NT2/D1 (cell line): ENCODE measurements at places on chromosomes 4 and X.
A peak's percentile ranks its signal among the peaks of the same experiment; 100 is the strongest.

DNA sequence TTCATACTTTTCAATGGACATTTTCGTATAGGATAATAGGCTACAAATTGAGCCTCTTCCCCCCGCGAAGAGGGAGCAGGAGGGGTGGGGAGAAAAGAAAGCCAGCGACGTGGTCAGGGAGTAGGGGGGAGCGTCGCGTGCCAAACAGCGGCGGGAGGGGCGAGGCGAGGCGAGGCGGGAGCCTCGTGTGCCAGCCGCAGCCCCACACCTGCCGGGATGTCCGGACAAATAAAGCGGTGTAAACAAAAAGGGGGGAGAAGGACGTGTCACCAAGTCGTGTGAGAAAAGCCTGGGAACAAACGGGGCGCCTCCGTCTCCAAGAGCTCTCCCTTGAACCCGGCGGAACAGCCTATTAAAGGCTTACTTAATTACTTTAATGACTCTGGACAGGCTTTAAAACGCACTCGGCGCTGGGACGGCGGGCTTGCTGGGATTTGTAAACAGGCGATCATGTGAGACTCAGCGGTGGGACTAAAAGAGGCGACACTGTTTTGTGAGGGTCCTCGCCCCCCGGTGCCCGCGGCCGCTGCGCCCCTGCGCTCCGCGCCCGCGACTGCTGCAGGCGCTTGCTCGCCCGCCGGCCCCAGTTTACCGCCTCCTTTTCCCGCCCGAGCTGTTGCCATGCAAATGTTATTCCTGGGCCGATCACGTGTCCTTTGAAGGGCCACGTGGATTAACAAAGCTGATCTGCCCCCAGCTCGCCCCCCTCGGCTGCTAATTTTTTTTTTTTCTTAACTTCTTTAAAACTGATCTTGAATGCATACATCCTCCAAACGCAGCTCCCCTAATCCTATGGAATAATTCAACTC lies at the start of gene HELT:
TSS of gene HELT (plus strand) at position 527 of the 809 bp plus-strand sequence. CDS start 439 bp downstream, outside the sequence.
- DNase-seq = no peak

DNA sequence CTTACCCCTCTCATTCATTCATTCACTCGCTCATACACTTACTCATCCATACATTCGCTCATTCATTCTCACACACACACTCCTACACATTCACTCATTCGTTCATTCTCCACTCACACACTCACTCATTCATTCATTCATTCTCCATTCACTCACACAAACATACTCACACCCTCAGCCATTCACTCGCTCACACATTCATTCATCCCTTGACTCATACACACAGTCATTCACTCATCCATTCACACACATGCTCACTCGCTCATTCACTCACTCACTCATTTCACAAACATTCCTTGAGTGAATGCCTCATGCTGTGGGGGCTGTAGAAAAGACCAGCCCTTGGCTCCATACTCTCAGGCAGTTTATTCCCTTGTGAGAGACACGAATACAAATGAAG lies 151.1 kb upstream of the MAMLD1 start:
- DNase-seq = no peak

DNA sequence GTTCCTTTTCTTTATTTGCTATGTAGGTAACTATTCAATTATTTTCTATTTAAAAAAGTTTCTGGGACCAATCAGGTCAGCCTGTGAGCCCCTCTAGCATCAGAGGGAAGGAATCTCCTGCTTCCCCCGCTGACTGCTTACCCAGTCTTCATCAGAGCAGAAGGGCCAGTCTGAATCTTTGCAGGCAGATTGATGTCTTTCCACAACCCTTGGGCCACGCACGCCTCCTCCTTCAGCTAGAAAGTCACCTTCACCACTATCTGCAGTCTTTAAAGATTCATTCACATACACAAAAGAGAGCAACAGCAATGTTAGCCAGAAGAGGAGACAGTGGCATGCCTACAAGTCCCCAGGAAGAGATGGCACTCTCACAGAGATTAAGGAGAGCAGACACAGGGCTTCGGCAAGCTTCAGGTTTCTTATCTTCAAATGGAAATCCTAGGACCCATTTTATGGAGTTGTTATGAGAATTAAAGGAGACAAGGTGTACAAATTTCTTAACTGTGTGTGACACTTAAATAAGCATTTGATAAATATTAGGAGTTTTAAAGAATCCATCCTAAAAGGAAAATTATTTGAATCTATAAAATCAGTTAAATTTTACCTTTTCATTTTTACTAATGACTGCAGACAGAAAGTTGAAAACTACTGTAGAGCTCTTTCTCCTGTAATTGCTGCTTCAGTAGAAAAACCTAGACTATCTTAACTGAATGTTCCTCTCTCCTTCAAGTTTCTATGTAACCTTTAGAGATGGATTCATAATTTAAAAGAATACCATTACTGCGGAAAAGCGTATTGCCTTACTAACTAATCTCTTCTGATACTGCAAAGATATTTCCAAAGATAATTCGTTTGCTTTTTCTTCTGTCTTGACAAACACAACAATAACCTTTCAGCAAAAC lies 995 bp downstream of the FGA start:
- DNase-seq = no peak

DNA sequence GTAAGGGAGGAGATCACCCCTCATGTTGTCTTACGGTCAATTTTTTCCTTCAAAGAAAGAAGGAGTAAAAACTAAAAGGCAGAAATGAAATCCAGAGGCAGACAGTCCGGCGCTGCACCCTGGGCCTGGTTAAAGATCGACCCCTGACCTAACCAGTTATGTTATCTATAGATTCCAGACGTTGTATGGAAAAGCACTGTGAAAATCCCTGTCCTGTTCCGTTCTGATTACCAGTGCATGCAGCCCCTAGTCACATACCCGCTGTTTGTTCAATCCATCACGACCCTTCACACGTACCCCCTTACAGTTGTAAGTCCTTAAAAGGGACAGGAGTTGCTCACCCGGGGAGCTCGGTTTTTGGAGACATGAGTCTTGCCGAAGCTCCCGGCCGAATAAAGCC lies 105.6 kb upstream of the JADE1 start:
- no peak for DNase-seq

- peak; percentile 18 for DNase-seq
Observed at GRCh38 chrX:15114743-15115566, 154.9 kb downstream of the ASB9 start.

DNA sequence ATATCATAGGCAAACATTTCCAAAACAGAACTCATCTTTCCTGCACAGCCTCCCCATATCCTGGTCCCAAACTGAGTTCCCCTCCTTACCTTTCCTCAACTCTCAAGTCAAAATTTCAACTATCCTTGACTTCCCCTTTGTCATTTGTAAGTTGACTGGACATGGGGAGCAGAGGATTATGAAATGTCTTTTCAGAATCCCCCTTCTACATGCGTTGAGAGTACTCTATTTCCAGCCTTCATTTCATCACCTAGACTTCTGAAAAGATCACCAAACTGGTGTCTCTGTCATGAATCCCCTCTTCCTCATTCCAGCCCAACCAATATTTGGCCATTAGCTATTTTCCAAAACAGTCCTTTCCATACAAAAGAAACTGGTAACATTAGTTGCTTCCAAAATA lies 95.2 kb downstream of the SYNPO2 start:
- DNase-seq = no peak

- no peak for DNase-seq
Observed at GRCh38 chr4:1241466-1241935, 7.4 kb downstream of the CTBP1 start.

GRCh38 chrX:70066646-70067045 lies 4.4 kb downstream of the OTUD6A start:
- no peak for DNase-seq

DNA sequence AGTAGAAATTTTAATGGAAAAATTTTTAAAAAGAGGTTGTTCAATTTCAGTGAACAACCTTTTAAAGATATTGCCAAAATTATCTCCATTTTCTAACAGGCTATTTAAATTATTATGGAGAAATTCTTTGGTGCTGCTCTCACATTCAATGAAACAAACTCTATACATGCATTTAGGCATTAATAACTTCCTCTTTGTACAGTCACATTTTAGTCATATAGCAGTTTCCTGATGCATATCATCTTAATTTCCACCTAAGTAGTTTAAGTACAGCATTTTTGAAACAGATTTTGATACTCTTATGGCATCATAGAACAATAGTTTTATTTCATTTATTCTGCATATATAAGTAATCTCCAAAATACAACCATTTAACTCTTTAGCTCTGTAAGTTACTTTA lies 500.1 kb downstream of the STPG2 start:
- no peak for DNase-seq

GRCh38 chr4:38084877-38085711 lies 124.9 kb downstream of the PTTG2 start:
- no peak for DNase-seq

GRCh38 chr4:82893942-82894341 lies 3.0 kb upstream of the SEC31A start:
- DNase-seq = no peak

DNA sequence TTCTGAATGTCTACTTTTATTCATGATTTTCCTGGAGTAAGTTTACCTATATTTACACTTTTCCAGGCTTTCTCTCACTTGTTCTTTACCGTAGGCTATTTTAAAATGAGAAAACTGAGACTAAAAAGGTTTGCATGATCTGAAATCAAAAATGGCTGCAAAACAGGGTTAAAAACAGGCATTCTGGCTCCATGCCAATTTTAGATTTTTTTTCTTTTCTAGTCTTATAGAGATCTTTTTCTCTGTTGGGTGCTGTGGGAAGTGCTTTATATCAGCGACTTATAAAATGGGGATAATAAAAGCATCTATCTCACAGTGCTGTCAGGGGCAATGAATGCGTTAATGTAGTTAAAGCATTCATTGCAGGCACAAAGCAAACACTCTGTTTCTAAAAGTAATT lies 294.8 kb downstream of the PACRGL start:
- no peak for DNase-seq

DNA sequence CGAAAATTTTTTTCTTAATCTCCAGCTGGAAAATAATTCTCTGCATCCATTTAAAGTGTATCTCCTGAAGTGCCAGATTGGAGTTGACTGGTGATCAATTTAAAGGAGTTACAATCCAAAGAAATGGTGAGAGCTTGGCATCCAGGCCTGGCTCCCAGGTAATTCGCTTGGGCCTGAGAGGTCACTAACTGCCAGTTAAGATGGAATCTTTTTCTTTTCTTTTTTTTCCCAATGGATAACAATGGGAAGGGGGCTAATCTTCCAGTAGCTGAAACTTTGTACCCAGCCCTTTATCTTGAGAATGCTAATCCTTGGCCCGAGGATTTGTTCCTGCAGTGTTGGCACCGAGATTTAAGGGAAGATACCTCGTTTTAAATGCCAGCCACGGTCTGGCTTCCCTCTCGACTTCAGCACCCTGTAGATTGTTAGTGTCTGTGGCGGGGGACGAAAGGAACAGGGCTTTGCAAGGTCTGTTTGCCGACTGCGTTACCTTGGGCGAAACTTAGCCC lies 13.3 kb upstream of the PITX2 start:
- no peak for DNase-seq

DNA sequence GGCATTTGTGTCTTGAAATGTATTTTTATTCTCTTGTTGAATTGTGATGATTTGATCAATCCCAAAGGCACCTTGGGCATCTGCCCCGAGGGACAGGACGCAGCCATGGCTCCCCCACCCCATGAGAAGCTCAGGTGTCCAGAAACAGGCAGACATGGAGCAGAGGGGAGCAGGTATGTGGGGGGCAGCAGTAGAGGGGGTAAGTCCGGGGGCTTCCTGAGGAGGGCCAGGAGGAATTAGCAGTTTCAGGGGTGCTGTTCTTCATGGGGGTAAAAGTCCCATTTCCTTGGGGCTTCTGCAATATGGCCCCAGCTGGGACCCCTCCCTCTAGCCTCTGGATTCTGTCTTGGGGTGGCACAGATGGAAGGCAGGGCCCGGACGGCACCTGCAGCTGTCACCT lies 67.0 kb upstream of the HMX1 start:
- no peak for DNase-seq

DNA sequence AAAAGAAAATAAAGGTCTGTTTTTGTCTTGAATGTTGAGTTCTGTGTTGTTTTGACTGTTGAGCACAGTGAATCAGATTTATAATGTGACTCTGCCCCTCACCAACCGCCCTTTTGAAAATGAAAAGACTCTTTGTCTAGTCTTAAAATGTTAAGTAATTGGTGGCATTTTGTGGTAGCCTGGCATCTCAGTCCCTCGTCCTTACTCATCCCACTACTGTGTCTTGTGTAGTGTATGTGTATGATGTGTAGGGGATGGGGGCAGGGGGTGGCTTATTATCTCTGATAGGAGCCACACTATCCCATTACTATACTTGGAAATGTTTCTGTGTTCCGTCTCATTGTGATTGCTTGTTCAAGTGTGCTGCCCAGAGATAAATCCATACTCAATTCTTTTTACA lies 12.2 kb downstream of the KLHL34 start:
- DNase-seq = no peak

DNA sequence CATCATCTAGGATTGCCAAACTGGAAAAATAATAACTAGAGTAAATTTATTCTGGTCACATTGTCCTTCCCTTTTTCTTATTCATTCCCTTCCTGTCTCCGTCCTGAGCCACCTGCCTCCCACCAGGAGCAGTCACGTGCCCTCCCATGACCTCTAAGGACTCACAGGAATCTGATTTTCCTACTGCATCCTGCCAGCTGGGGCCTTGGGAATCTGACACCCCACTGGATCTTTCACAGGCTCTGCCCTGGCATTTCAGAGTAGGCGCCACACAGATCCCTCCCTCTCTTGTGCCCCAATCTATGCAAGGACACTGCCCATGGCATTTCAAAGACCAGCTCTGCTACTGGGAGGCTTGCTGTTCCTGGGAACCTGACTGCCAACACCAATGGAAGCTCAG lies 520.5 kb downstream of the PPARGC1A start:
- no peak for DNase-seq

GRCh38 chr4:65865489-65865888 lies 195.2 kb upstream of the EPHA5 start:
- peak; percentile 3 for DNase-seq

DNA sequence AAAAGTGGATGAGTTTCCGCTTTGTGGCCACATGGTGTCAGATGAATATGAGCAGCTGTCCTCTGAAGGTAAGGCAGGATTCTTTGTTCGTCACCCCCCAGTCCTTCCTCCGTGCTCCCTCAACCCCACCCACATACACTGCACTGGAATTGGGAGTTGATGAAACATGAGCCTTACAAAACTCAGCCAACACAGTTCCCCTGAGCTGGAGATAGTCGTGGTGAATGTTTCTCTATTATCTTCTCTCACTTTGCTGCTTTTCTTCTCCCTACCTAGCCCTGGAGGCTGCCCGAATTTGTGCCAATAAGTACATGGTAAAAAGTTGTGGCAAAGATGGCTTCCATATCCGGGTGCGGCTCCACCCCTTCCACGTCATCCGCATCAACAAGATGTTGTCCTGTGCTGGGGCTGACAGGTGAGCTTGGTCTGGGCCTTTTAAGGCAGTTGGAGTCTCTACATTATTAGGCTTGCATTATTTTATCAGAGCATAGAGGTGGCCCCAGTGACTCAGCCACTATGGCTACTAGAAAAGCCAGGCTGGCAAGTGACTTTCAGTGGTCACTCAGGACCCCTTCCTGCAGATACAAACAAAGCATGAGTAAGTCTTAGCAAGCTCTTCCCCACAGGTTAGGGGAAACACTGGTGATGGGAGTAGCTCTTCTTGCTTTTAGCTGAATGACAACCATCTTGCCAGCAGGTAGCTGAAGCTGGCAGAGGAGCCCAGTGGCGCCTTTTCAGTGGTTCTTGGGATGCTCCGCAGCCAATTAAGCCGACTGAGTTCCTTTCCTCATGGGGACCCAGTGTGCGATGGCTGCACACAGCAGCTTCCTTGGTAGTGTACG lies 1.6 kb downstream of the RPL10 start:
- DNase-seq = no peak

- no peak for DNase-seq
Observed at GRCh38 chr4:77880784-77881183, 18.2 kb downstream of the MRPL1 start.

- DNase-seq = no peak
Observed at GRCh38 chrX:147901461-147902126, 10.1 kb upstream of the FMR1 start.

- no peak for DNase-seq
Observed at GRCh38 chrX:104134583-104135261, 22.1 kb downstream of the SLC25A53 start.
